ENCODE measurements at places on chromosomes 12 and 14.

GRCh38 chr12:65195387-65196055, 26.1 kb downstream of the LEMD3 start:
- no peak for DNase-seq

DNA sequence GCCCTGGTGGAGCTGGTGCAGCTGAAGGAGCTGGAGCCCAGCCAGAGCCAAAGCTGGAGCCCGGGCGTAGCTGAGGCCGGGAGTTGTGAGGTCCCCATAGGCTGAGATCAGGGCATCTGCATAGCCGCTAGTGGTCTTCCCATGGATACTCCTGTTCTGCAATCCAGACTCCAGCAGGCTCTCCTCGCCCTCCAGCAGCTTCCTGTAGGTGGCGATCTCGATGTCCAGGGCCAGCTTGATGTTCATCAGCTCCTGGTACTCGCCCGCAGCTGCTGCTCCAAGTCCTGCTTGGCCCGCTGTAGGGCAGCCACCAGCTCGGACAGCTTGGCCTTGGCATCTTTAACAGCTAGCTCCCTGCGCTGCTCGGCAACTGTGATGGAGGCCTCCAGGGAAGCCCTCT, 966.1 kb downstream of the FSCB start:
- DNase-seq = no peak

GRCh38 chr14:100615736-100616695, 28.8 kb upstream of the BEGAIN start:
- no peak for DNase-seq

DNA sequence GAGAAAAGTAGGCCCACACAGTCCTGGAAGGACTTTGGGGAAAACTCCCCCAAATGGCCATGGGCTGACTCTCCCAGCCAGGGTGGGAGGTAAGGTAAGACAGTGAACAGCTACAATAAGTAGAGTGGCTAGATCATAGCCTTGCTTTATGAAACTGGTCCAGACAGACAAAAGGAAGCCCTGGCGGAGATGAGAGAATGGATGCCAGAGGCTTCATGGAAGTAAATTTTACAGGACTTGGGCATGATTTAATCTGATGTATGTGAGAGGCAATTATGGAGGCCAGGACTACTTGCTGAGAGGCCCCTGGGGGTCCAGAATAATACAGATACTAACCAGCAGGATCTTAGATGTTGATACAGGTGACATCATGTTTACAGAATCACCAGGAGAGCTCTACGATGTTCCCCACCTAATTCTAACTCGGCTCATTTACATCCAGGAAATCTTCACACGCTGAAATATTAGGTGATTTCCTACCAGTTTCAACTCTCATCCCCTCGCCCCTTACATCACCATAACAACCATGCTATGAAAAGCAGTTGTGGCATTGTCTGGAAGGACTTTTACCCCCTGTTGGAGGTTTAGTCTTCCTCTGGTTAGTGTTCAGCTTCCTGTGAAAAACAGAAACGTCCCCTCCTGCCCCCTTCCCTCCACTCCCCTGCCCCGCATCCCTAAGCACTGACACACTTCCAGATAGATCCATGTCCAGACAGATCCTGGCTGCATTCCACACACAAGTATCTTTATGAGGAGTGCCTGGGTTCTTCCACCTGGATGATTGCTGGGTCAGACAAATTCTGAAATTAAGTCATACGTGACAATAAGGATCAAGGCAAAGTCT, 39.5 kb upstream of the NT5DC3 start:
- DNase-seq = no peak

- DNase-seq = no peak
These were observed 73.2 kb downstream of the IPO8 start for GRCh38 chr12:30622509-30622908.
